Heart left ventricle (tissue), 16 donors: ENCODE measurements at places on chromosomes 1 and 21. TPM values are rescaled to one million over a fixed set of nuclear protein-coding genes. Genes with fewer than 3 reads are reported as not detected.

DNA sequence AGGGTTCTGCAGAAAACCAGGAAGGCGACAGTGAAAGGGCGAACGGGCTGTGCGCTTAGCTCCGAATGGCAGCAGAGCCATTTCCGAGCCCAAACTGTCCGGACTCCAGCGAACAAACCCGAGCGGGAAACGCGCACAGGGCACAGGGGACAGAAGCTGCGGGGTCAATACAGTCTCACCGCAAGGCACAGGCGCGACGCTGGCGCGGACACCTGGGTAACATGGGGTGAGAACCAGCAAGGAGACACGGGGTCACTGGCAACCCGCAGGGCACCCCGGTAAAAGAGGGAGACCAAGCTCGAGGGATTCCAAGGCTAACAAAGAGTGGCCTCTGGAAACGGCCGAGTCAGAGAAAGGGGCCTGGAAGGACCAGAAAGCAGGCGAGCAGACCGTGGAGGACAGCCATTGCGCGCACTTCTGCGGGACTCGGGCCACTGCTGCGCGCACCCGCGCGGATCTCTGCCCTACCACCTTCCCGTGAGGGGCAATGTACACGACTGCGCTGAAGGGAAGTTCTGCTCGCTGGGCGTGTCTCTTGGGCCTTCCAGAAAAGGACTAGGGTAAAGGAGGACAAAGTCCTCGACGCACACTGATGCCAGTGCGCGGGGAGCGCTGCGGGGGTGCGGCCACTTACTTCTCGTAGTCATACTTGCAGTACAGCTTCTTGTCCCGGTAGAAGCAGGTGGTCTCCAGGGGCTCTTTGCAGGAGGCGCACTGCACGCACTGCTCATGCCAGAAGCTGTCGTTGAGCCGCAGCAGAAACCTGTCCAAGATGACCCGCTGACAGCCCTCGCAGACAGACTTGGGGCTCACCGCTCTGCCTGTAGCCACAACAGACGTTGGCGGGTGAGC, 3.8 kb downstream of the LMX1A start:
- H3K36me3 ChIP-seq: no peaks in the 10 kb centered on the region
- H3K4me3 ChIP-seq: no peak overlapping the region
- H3K27ac ChIP-seq: no peak overlapping the region
- H3K27me3 ChIP-seq: peaks cover 99% of the 10 kb centered on the region
- no peak for DNase-seq
- H3K4me1 ChIP-seq: peaks cover 40% of the 10 kb centered on the region

- DNase-seq: peak; percentile 67
- H3K4me1 ChIP-seq: peaks cover 38% of the 10 kb centered on the region
- no peaks in the 10 kb centered on the region for H3K27me3 ChIP-seq
- H3K27ac ChIP-seq: no peak overlapping the region
- H3K36me3 ChIP-seq: no peaks in the 10 kb centered on the region
Measured at GRCh38 chr1:46180082-46180616, 3.9 kb upstream of the P3R3URF start.

DNA sequence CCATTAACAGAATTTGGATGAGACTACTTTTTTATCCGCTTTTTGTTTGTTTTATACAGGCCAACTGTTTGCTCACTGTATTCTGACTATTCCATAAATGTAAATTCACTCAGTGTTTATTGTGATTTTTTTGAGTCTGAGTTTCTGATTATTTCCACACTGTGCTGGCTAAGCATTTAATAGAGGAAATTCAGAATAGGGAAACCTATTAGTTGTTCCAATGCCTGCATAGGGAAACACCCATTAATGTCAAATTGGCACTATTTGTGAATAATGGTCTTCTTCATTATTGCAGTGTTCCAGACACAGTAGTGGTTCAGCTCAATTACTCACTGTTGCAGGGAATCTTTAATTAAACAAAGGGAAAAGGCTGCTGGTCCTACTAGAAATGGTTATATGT, 174.7 kb upstream of the SGIP1 start:
- H3K27ac ChIP-seq: no peak overlapping the region
- peaks cover 15% of the 10 kb centered on the region for H3K4me1 ChIP-seq
- peaks cover 49% of the 10 kb centered on the region for H3K36me3 ChIP-seq
- no peaks in the 10 kb centered on the region for H3K27me3 ChIP-seq
- DNase-seq: no peak

DNA sequence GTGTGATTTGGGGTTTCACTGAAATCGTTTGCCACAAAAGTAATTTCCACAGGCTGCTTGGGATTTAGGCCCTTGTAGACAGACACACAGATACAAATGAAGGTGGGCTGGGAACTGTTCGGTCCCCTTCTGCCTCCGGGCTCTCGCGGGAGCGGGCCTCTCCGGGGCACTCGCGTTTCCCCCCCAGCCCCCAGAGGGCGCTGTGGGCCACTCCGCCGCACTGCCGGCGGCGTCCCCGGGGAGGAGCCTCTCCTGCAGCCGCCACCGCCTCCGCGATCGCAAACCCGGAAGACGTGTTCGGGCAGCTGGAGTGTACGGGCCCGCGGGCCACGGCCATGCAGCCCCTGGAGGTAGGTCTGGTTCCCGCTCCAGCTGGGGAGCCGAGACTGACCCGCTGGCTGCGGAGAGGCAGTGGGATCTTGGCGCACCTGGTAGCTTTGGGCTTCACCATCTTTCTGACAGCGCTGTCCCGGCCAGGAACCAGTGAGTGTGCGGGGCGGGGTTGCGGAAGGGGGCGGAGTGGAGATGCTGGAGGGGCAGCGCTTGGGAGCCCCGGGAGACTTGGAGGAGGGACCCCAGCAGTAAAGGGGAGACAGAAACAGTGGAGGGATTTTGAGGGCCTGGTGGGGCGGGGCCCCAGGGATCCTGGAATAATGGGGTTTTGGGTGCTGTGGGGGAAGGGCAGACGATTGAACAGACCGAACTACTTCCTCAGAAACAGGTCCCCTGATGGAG, at the start of gene CYB561D1:
CYB561D1 (plus strand) TSS at position 290 of the 735 bp plus-strand sequence; CDS start at position 336, 46 bp downstream.
- H3K4me3 ChIP-seq: peak within 1 kb of the TSS; percentile 83
- peaks cover 28% of the 10 kb centered on the region for H3K36me3 ChIP-seq
- no peaks in the 10 kb centered on the region for H3K4me1 ChIP-seq
- H3K27ac ChIP-seq: no peak within 1 kb of the TSS
- DNase-seq: peak; percentile 89
- H3K27me3 ChIP-seq: no peaks in the 10 kb centered on the region

GRCh38 chr1:37167479-37167878, 133.2 kb upstream of the GRIK3 start:
- H3K4me1 ChIP-seq: no peaks in the 10 kb centered on the region
- H3K27ac ChIP-seq: no peak overlapping the region
- DNase-seq: no peak
- no peaks in the 10 kb centered on the region for H3K36me3 ChIP-seq

DNA sequence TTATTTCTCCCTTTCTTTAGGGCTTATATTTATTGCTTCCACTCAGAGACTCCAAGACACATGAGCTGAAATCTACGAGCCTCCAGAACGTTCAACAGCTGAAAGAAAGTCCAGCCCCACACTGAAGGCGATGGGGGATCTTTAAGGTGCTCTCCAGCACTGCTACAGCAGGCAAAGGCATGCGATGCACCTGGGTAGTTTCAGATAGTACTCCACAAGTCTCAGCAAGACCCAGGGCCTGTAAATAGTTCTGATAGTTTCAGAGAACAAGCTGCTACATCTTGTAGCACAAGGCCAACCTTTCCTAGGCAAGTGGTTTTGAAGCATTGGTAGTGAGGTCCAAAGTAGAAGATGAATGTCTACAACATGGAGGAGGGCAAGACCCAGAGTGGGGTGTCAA, 2.2 kb upstream of the HSD3B1 start:
- DNase-seq: no peak
- no peaks in the 10 kb centered on the region for H3K36me3 ChIP-seq
- no peak overlapping the region for H3K4me3 ChIP-seq
- H3K4me1 ChIP-seq: no peaks in the 10 kb centered on the region
- no peak overlapping the region for H3K27ac ChIP-seq

DNA sequence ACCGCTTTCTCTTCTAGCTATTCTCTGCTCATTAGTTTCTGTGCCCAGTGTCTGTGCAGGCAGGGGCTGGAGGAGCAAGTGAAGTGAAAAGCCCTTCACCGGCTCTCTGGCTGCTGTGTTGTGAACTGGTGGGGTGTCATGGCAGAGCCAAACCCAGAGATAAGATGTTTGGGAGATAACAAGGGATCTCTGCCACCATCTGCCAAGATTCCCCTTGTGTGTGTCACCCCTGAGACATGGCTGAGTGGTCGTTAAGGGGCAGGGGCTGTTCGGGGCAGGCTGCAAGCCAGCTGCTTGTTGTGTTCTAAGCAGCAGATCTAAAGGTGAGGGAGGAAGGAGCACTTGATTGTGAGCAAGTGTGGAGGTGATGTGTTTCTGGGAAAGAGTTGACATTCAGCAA, 24.5 kb downstream of the CNIH3 start:
- no peaks in the 10 kb centered on the region for H3K4me1 ChIP-seq
- H3K36me3 ChIP-seq: no peaks in the 10 kb centered on the region
- no peak overlapping the region for H3K4me3 ChIP-seq

GRCh38 chr1:76494807-76495206, 372.5 kb upstream of the ST6GALNAC5 start:
- no peaks in the 10 kb centered on the region for H3K36me3 ChIP-seq
- no peak overlapping the region for H3K27ac ChIP-seq
- no peaks in the 10 kb centered on the region for H3K27me3 ChIP-seq
- H3K4me3 ChIP-seq: no peak overlapping the region
- H3K4me1 ChIP-seq: no peaks in the 10 kb centered on the region

- no peaks in the 10 kb centered on the region for H3K27me3 ChIP-seq
- H3K4me3 ChIP-seq: no peak overlapping the region
- DNase-seq: no peak
- H3K27ac ChIP-seq: no peak overlapping the region
- H3K36me3 ChIP-seq: no peaks in the 10 kb centered on the region
- peaks cover 8% of the 10 kb centered on the region for H3K4me1 ChIP-seq
Measured at GRCh38 chr1:172470149-172470548, 26.3 kb upstream of the PIGC start.

DNA sequence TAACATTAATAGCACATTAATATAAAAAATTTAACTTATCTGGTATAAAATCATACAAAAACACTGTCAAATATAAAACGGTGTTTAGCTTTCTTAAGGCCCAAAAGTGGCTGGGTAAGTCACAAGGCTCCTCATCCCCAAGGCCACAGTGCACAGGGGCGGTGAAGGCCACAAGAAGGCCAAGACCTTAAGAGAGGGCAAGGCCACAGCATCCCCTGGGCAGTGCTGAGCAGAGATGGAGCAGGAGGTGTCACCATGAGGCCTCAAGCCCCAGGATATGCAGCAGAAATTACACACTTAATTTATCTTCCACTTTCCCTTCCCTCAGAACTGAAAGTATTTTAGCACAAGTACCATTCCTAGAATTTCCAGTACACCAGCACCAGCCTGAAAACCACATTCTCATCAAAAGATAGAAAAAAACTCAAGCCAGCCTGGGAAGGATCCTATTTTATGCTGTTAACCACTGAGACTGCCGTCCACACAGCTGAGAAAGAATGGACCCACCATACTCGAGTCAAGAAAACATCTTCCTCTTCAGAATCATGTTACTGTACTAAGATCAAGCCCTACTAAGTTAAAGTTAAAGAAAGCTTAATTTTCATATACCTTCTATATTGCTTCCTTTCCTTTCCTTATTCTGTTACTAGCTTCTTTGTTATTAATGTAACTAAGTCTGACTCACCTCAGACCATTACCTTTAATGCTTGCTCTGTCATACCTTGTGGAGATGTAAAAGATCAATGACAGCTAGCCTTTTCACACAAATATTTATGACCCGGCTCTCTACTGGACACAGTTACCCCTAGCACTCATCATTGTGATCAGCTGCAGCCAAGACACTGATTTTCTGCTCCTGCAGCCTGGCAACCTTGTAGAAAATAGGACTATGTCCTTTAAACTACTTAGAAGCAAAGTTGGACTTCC, 26.4 kb upstream of the FMO1 start:
- peak; percentile 54 for DNase-seq
- H3K4me3 ChIP-seq: no peak overlapping the region
- H3K27ac ChIP-seq: peak overlapping the region; percentile 44

- no peak for DNase-seq
- H3K36me3 ChIP-seq: no peaks in the 10 kb centered on the region
- H3K27me3 ChIP-seq: no peaks in the 10 kb centered on the region
- H3K4me1 ChIP-seq: peaks cover under 1% of the 10 kb centered on the region
- H3K27ac ChIP-seq: peak overlapping the region; percentile 20
Measured at GRCh38 chr1:20074725-20075171, 4.8 kb downstream of the PLA2G5 start.

GRCh38 chr1:11377001-11377583, 101.9 kb upstream of the DISP3 start:
- H3K4me1 ChIP-seq: no peaks in the 10 kb centered on the region
- no peaks in the 10 kb centered on the region for H3K36me3 ChIP-seq
- H3K27ac ChIP-seq: no peak overlapping the region
- H3K27me3 ChIP-seq: no peaks in the 10 kb centered on the region
- H3K4me3 ChIP-seq: no peak overlapping the region

DNA sequence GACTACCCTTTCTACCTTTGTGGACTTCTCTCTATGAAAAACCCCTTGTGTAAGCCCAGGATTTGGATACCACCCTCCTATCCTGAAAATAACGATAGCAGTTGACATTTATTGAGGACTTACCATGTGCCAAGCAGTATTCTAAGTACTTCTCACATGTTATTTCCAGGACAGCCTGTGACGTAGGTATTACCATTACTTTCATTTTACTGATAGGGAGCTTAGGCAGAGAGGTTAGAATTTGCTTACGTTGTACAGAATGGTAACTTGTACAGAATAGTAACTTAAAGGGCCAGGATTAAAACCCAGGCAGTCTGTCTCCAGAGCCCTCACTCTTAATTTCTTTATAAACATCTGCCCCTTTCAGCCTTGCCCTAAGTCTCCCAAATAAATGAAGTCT, 138.3 kb downstream of the NTMT2 start:
- no peak overlapping the region for H3K4me3 ChIP-seq
- H3K27me3 ChIP-seq: no peaks in the 10 kb centered on the region
- no peak for DNase-seq
- H3K27ac ChIP-seq: no peak overlapping the region
- H3K4me1 ChIP-seq: peaks cover 7% of the 10 kb centered on the region
- no peaks in the 10 kb centered on the region for H3K36me3 ChIP-seq

GRCh38 chr1:158105352-158106095, 75.2 kb upstream of the CD1D start:
- no peaks in the 10 kb centered on the region for H3K27me3 ChIP-seq
- no peaks in the 10 kb centered on the region for H3K36me3 ChIP-seq
- DNase-seq: no peak

The PDPN gene
- polyA plus RNA-seq: 162 TPM

The TMPRSS15 gene
- not detected for polyA plus RNA-seq

The COL6A2 gene
- polyA plus RNA-seq: 143 TPM

The RIMS3 gene
- polyA plus RNA-seq: 0.23 TPM

The HSD11B1 gene
- polyA plus RNA-seq: 1.2 TPM

The LRRIQ3 gene
- 0.27 TPM for polyA plus RNA-seq

The ABCA4 gene
- polyA plus RNA-seq: 0.04 TPM

The GJB4 gene
- not detected for polyA plus RNA-seq

The ADGRL4 gene
- polyA plus RNA-seq: 19.9 TPM

The DOP1B gene
- 6.1 TPM for polyA plus RNA-seq
